ENCODE measurements at places on chromosomes 3 and 15.

- DNase-seq, result no peak
These were observed 160.5 kb upstream of the CHRNA7 start for GRCh38 chr15:31869686-31870307.

- DNase-seq, result no peak
These were observed 592 bp downstream of the PGPEP1L start for GRCh38 chr15:99006904-99007495.

- DNase-seq, result no peak
These were observed 32.3 kb upstream of the CYP11A1 start for GRCh38 chr15:74399511-74400312.

DNA sequence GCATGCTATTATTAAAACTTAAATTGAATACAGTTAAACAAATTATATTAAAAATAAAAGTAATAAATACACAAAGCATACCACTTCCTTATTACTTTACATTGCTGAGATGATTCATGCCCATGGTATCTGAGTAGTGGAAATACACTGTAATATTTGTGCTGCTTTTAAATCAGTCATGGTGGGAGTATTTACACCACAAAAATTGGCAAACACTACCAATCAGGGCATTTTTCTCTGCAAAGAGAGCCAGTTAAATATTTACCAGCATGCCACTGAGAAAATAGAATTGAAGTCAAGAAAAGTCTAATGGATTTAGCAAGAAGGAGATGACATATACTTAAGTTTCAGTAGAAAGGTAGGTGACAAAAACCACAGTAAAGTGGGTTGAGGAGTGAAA lies 19.6 kb downstream of the PPARG start:
- no peak for DNase-seq

DNA sequence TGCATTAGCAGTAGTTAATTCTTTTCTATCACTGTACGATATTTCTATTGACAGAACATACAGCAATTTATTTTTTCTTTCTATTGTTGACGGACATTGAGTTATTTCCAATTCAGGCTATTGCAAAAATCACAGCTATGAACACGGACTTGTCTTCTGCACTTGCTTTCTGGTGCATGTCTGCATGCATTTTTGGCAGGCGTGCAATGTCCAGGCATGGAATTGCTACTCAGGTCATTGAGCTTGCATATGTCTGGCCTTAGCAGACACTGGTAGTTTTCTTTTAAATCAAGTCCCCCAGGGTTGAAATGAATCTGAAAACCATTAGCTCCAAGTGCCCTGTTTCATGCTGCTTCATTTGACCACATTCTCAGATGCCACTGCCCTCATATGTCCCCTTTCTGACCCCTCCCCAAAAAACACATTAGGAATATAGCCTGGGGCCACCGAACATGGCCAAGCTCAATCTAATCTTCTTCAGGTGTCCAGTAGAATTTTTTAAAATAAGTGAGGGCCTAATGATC lies 72.8 kb downstream of the LRIG1 start:
- no peak for DNase-seq

GRCh38 chr15:85532689-85533088 lies 152.3 kb downstream of the AKAP13 start:
- DNase-seq, result no peak

DNA sequence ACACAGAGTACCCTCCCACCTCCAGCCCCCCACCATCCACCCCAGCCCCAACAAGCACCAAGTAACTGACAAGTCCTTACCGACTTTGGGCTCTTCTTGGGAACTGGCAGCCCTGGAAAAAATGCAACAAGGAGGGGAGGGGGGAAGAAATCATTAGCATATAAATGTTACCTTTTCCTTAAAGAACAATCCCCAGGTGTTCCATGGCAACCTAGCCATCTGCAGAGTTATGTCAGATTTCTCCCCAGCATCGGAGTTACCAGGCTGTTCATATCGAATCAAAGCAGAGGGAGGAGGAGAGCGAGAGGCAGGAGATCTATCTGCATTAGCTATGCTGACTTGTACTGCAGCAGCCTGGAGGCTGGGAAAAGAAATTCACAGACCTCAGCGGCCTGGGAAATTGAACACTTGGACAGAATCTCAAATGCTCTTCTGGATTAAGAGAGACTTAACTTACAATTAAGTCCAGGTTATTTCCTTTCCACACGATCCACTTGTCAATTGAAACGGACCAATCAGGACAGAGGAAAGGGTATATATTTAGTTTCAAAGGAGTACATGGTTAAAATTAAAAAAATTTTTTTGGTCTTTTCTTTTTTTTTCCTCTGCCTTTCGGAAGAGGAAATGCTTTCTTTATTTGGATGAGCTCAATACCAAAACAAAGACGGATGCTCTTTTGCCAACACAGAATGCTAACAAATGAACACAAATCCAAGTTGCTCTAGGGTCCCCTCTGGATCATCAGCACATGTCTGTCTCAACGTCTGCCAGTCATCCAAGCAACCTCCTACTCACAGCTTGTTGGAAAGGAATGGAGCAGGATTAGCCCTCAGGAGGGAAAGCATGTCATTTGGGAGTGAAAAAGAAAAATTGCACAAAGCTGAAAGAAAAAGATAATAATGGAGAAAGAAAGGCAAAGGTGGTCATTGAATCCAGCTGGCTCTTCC lies 637.1 kb downstream of the MAGI1 start:
- no peak for DNase-seq

- DNase-seq, result no peak
These were observed 24.8 kb upstream of the PPIB start for GRCh38 chr15:64187396-64188191.

DNA sequence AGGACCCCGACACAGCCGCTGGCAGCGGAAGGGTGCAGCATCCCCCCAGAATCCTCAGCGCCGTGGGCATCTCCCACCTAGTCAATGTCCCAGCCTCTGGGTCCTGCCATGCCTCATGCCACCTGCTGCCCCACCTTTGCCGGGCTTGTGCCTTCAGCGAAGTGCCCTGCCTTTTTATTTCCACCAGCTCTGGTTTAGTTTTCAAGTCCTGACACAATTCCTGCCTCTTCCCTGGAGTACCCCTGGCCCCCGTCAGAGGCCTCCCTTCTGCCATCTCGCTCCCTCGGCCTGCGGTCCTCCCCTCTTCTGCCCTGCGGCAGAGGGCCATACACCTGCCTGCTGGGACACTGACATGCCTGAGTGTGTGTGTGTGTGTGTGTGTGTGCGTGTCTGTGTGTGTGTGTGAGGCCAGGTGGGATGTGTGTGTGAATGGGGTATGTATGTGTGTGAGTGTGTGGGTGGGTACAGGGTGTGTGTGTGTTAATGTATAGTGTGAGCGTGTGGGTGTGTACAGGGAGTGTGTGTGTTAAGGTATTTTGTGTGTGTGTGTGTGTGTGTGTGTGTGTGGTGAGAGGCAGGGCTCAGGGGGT lies 129.9 kb downstream of the SMAD6 start:
- DNase-seq, result no peak

GRCh38 chr3:127670229-127670559 lies 2.6 kb upstream of the ABTB1 start:
- DNase-seq, result no peak

- no peak for DNase-seq
These were observed 471.8 kb downstream of the MFSD1 start for GRCh38 chr3:159273608-159274007.

DNA sequence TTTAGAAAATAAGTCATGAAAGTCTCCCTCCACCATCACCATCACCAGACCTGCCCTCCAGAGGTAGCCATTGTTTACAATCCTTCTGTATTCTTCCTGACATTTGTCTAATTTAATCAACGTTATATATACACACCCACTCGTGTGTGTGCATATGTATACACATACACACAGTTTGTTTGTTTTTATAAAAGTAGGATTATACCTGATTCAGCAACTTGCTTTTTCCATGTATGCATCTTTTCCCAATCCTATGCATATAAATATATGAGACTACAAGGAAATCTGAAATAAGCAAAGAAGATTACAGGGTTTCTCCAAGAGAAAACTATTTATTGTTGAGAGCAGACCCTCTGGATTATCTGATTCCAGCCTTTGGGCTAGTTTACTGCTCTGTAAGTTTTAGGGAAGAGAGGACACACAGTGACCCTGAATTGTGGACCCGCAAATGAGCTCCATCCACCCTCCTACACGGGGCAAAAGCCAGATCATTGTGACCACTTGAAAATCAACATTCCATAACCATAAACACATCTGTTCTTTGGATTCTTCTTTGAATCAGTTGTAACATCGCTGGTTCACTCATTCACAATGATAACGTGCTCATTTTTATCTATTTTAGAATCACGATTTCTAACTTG lies 104.3 kb downstream of the CPN2 start:
- DNase-seq, result no peak

DNA sequence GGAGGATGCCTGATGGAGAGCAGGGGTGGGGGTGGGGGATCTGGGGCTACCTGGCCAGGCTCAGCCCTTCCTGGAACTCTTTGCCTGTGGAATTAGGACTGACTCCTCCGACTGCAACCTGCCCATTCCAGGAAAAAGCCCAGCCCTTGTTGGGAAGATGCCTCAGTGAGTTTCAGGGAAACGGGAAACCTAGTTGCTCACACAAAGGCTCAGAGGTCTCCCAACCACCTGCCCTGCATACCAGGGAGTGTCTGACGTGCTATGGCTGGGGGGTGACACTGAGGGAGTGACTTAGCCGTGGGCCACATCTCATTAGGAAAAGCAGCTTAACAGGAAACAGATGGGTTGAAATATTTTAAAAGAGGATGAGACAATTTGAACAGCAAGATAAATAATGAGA lies 27.9 kb downstream of the CYP8B1 start:
- DNase-seq, result no peak

- DNase-seq, result no peak
These were observed 344.1 kb upstream of the ZNF717 start for GRCh38 chr3:76129441-76129840.
